ENCODE measurements at places on chromosomes 12 and 14.
A peak's percentile ranks its signal among the peaks of the same experiment; 100 is the strongest.

- H3K27me3 ChIP-seq, result no peaks in the 10 kb centered on the region
- no peaks in the 10 kb centered on the region for H3K36me3 ChIP-seq
- peak overlapping the region; percentile 33 for H3K27ac ChIP-seq
- peaks cover 18% of the 10 kb centered on the region for H3K4me1 ChIP-seq
- peak; percentile 80 for DNase-seq
Observed at GRCh38 chr14:32258336-32258993, 55.4 kb upstream of the RNU6-8 start.

DNA sequence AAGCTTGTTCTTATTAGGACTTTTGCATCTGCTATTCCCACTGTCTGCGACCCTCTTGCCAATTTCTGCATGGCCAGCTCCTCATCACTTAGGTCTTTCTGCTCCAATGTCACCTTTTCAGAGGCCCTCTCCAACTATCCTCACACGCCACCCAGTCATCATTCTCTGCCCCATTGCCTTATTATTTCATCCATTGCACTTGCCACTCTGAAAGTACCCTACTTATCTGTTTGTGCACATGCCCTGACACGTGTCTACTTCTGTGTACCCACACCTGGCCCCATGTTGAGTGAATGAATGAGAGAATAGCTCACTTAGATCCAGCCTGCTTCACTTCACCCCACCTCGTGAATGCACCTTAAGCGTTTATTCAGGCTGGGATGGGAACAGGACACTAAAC, 218.7 kb upstream of the TBX3 start:
- no peak overlapping the region for H3K27ac ChIP-seq
- H3K4me1 ChIP-seq, result peaks cover 6% of the 10 kb centered on the region
- H3K36me3 ChIP-seq, result no peaks in the 10 kb centered on the region
- no peak for DNase-seq

- DNase-seq, result peak; percentile 91
- no peaks in the 10 kb centered on the region for H3K36me3 ChIP-seq
- H3K27ac ChIP-seq, result peak overlapping the region; percentile 88
- no peaks in the 10 kb centered on the region for H3K27me3 ChIP-seq
- peaks cover 38% of the 10 kb centered on the region for H3K4me1 ChIP-seq
Observed at GRCh38 chr12:29547864-29548263, 50.4 kb upstream of the OVCH1 start.

DNA sequence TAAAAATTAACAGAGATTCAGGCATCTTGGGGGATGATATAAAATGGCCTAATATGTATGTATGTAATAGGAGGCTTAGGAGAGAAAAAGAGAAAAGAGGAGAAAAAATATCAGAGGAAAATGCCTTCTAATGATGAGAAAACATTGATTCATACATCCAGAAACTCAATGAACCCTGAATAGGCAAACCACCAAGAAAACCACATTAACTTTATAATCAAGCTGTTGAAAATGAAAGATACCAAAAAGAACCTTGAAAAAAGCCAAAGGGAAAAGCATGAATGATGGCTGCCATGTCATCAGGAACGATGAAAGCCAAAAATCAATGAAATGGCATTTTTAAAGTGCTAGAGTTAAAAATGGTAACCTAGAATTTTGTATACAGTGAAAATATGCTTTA, 180.2 kb downstream of the EPS8 start:
- no peak overlapping the region for H3K4me3 ChIP-seq
- no peak overlapping the region for H3K27ac ChIP-seq
- no peaks in the 10 kb centered on the region for H3K27me3 ChIP-seq
- DNase-seq, result no peak

- no peaks in the 10 kb centered on the region for H3K27me3 ChIP-seq
- H3K27ac ChIP-seq, result no peak overlapping the region
- H3K36me3 ChIP-seq, result no peaks in the 10 kb centered on the region
- DNase-seq, result no peak
- no peak overlapping the region for H3K4me3 ChIP-seq
Observed at GRCh38 chr12:78101113-78101876, 270.6 kb downstream of the NAV3 start.

DNA sequence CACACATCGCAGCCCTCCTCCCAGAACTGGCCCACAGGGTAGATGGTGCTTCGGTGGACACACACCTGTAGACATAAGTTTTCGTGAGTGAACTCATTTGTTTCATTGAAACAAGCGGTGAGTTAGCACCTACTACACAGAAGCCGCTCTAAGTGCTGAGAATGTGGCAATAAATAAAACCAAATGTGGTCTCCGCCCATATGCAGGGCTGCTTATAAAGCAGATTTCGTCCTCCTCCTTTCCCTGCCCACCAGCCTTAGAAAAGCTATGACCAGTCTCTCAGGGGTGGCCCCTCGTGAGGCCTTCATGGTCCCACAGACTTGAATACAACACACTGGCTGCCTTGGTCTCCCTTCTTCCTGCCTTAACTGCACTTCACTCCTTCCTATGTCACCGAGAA, 31.1 kb upstream of the ANO2 start:
- no peak overlapping the region for H3K4me3 ChIP-seq
- no peaks in the 10 kb centered on the region for H3K4me1 ChIP-seq
- H3K27me3 ChIP-seq, result no peaks in the 10 kb centered on the region
- no peak overlapping the region for H3K27ac ChIP-seq
- peaks cover 3% of the 10 kb centered on the region for H3K36me3 ChIP-seq
- DNase-seq, result no peak

GRCh38 chr14:21486640-21487087, 9.7 kb downstream of the TOX4 start:
- H3K4me3 ChIP-seq, result no peak overlapping the region
- H3K27me3 ChIP-seq, result no peaks in the 10 kb centered on the region
- no peak for DNase-seq

- no peak overlapping the region for H3K27ac ChIP-seq
- H3K4me1 ChIP-seq, result peaks cover 2% of the 10 kb centered on the region
- no peaks in the 10 kb centered on the region for H3K36me3 ChIP-seq
- no peaks in the 10 kb centered on the region for H3K27me3 ChIP-seq
- no peak overlapping the region for H3K4me3 ChIP-seq
Observed at GRCh38 chr14:60348211-60348610, 99.2 kb downstream of the PPM1A start.

DNA sequence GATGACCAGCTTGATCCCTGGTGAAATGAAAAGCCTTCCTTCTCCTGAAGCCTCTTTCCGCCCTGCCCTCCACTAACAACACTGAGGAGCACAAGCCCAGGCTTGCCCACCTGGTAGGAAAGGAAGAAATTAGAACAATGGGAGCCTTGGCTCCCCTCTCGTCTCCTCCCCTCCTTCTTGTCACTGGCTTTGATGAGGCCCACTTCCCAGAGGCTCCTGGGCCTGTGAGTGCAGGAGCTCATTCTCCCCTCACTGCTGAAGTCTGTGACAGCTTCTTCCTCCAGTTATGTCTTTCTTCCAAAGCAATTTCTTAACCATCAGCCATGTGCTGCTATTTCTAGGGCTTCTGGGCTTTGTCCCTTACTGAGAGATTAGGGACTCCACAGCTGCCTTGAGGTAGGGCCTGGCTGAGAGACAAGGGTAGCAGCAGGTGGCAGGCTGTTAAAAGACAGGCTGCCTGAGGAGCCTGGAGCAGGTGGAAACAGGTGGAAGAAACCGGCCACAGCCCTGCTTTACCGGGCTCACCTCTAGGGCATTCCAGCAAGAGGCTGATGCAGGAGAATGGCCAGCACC, 53.6 kb upstream of the SRSF5 start:
- peaks cover 80% of the 10 kb centered on the region for H3K4me1 ChIP-seq
- H3K27ac ChIP-seq, result peak overlapping the region; percentile 86
- H3K4me3 ChIP-seq, result no peak overlapping the region

- no peak for DNase-seq
- H3K27me3 ChIP-seq, result no peaks in the 10 kb centered on the region
- H3K27ac ChIP-seq, result no peak overlapping the region
- H3K36me3 ChIP-seq, result no peaks in the 10 kb centered on the region
Observed at GRCh38 chr14:87901236-87901635, 91.7 kb downstream of the GALC start.

- peaks cover 5% of the 10 kb centered on the region for H3K4me1 ChIP-seq
- no peaks in the 10 kb centered on the region for H3K36me3 ChIP-seq
- no peak overlapping the region for H3K27ac ChIP-seq
- no peaks in the 10 kb centered on the region for H3K27me3 ChIP-seq
- no peak overlapping the region for H3K4me3 ChIP-seq
Observed at GRCh38 chr14:25116607-25117006, 66.7 kb upstream of the STXBP6 start.

DNA sequence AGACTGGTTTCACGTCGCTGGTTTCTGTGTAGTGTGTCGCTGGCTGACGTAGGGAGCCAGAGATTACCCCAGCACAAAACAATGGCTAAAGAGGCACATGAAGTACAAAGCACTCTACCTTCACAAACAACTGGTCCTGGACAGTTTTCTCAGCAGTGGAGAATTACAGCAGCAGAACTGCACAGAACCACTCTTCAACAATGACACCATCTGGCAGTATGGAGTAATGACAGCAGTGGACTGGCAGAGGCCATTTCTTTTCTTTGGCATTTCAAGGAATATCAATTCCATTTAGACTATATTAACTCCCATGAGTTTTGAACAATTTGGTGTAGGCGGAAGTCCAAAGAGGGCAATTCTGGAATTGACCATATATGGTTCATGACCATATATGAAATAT, 1074.1 kb downstream of the AACS start:
- no peak for DNase-seq
- H3K27ac ChIP-seq, result no peak overlapping the region
- H3K4me3 ChIP-seq, result no peak overlapping the region
- H3K27me3 ChIP-seq, result no peaks in the 10 kb centered on the region
- H3K36me3 ChIP-seq, result no peaks in the 10 kb centered on the region
- H3K4me1 ChIP-seq, result no peaks in the 10 kb centered on the region

DNA sequence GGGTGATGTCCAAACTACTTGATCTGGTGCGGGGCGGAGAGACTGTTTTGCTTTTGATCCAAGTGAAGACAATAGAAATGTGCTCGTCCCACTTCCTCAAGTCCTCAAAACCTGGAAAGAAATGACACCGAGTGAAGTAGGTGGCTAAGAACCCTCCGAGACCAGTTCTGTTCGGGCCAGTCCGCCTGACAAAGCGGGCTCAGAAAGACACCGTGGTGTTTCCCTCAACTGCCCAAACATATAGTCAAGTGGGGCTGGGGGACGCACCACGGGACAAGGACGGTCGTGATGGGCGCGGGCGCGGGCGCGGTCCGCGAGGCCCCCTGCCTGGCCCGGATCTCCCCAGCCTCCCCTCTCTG, 1.6 kb downstream of the PHLDA1 start:
- peaks cover 12% of the 10 kb centered on the region for H3K4me1 ChIP-seq
- peaks cover 3% of the 10 kb centered on the region for H3K27me3 ChIP-seq
- DNase-seq, result peak; percentile 65
- peak overlapping the region; percentile 87 for H3K4me3 ChIP-seq
- H3K27ac ChIP-seq, result peak overlapping the region; percentile 98

- no peaks in the 10 kb centered on the region for H3K4me1 ChIP-seq
- H3K4me3 ChIP-seq, result no peak overlapping the region
- no peak overlapping the region for H3K27ac ChIP-seq
- H3K27me3 ChIP-seq, result no peaks in the 10 kb centered on the region
Observed at GRCh38 chr12:7271893-7272514, 31.9 kb upstream of the ACSM4 start.

DNA sequence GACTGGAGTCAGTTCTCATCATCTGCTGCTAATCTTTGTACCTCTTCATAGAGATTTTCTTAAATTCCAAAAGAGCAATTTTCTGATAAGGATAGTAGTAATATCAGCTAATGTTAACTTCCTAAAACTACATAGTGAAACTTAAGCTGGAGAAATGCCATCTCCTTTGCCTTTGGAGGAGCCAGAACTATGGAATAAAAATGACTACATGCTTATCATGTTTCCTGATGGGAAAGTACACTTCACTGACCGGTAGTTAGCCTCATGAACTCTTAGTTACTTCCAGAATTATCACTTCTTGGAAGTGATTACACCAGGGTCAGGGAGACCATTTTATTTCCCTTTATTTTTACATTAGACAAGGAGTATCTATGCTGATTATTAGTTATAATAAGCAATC, 1222.1 kb upstream of the TMEM132C start:
- no peaks in the 10 kb centered on the region for H3K4me1 ChIP-seq
- no peak overlapping the region for H3K4me3 ChIP-seq
- H3K36me3 ChIP-seq, result no peaks in the 10 kb centered on the region
- peak; percentile 16 for DNase-seq
- H3K27ac ChIP-seq, result no peak overlapping the region

- peaks cover 55% of the 10 kb centered on the region for H3K36me3 ChIP-seq
- no peak overlapping the region for H3K4me3 ChIP-seq
- peak overlapping the region; percentile 71 for H3K27ac ChIP-seq
- H3K27me3 ChIP-seq, result no peaks in the 10 kb centered on the region
- DNase-seq, result no peak
- peaks cover 17% of the 10 kb centered on the region for H3K4me1 ChIP-seq
Observed at GRCh38 chr12:108568338-108569154, 6.2 kb downstream of the ISCU start.

DNA sequence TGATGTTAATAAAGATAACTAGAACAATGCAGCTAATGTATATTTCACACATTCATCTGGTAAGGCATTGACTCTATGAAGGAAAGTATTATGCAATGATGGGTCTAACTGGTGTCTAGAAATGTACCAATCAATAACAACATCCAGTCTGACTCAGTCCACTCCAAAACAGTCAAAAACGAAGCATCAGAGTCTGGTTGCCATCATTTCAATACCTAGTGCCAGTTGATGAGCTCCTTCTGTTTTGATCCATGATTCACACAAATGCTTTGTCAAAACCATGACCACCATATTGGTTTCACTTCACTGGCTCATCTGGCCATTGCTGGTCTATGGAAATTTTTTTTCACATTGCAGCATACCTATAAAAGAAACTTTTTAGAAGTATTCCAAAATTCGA, 747.2 kb upstream of the TMEM132C start:
- H3K36me3 ChIP-seq, result no peaks in the 10 kb centered on the region
- H3K27me3 ChIP-seq, result no peaks in the 10 kb centered on the region
- no peaks in the 10 kb centered on the region for H3K4me1 ChIP-seq
- no peak overlapping the region for H3K4me3 ChIP-seq
- DNase-seq, result no peak
- no peak overlapping the region for H3K27ac ChIP-seq

- DNase-seq, result peak; percentile 34
- no peak overlapping the region for H3K4me3 ChIP-seq
- H3K36me3 ChIP-seq, result no peaks in the 10 kb centered on the region
- H3K4me1 ChIP-seq, result no peaks in the 10 kb centered on the region
- H3K27ac ChIP-seq, result peak overlapping the region; percentile 16
Observed at GRCh38 chr12:9761419-9761781, 699 bp upstream of the CD69 start.

GRCh38 chr12:118689793-118690192, 291.5 kb upstream of the SRRM4 start:
- DNase-seq, result peak; percentile 80
- peaks cover 25% of the 10 kb centered on the region for H3K4me1 ChIP-seq
- H3K4me3 ChIP-seq, result no peak overlapping the region
- H3K27me3 ChIP-seq, result no peaks in the 10 kb centered on the region
- no peaks in the 10 kb centered on the region for H3K36me3 ChIP-seq
